LHCN-M2 (cell line): ENCODE measurements at places on chromosomes 5 and 9. TPM values are rescaled to one million over a fixed set of nuclear protein-coding genes. Genes with fewer than 3 reads are reported as not detected.

DNA sequence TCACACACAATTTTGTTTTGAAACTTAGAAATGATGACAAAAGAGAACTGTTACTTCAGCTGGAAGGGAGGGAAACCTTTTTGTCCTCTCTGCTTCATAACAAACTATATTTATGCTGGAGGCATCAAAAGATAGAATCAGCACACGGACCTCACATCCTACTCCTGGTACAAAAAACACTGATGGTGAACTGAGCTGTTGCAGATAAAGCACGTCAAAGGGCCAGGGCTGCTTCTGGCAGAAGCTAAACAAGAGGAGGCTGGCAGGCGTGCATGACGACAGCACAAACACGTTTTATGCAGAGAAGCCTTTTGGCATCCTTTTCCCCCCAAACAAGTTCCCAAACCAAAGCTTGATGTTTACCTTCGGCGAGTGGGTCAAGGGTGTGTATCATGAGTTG, 169.6 kb downstream of the SLC24A2 start:
- DNase-seq, result no peak

The CMBL gene
- 2.9 and 4.0 TPM in 2 replicates for total RNA-seq

GRCh38 chr5:118321081-118321480, 667.3 kb downstream of the DTWD2 start:
- DNase-seq, result no peak

The RLN1 gene
- total RNA-seq, result not detected in 2 replicates

GRCh38 chr5:172144291-172144815, 43.7 kb downstream of the STK10 start:
- DNase-seq, result peak; percentile 26
